ENCODE measurements at places on chromosomes 6 and 20.
A peak's percentile ranks its signal among the peaks of the same experiment; 100 is the strongest.

- DNase-seq, result no peak
Observed at GRCh38 chr6:136737374-136737844, 54.9 kb downstream of the MAP3K5 start.

DNA sequence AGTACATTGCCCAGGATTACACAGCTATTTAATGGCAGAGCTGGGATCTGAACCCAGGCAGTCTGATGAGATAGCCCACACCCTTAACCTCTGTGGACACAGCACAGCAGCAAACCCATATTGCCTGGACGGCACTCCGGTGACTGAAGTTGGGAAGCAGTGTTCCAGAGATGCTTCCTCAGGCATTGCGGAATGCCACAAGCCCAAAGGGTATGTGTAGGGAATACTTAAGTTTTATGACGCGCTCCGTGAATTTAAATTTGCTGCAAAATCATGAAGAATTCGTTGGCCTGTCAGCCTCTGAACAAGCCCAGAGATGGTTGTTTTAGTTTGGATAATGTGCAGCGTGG is 46.4 kb downstream of the PSMG4 start:
- DNase-seq, result no peak

GRCh38 chr6:16049168-16049567 is 79.7 kb upstream of the MYLIP start:
- DNase-seq, result no peak

- DNase-seq, result no peak
Observed at GRCh38 chr6:105608711-105609374, 206.0 kb upstream of the PREP start.

DNA sequence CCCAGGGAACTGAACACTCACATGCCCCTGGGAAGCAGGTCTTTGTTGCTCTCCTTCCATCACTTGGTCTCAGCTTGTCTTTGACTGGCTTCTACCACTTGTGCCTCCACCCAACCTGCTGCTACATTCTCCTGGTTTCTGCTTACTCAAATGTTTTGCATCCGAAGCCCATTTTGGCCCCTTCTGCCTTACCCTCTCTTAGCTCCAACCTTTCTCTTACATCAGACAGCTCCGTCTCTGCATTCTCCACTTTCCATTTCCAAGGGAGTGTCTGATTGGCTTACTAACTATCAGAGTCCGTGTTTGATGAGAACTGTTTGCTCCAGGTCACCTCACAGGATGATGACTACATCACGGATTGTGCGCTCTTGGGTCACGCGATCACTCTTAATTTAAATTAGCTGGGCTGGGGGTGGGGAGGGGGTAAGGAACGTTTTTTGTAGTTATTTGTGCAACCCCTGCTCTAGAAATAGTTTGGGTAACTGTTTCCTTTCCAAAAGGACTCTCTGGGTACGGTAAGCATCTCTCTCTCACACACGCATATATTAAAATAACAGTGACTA is 844 bp upstream of the ABRACL start:
- DNase-seq, result no peak

GRCh38 chr6:168724669-168725570 is 283.9 kb downstream of the SMOC2 start:
- no peak for DNase-seq

DNA sequence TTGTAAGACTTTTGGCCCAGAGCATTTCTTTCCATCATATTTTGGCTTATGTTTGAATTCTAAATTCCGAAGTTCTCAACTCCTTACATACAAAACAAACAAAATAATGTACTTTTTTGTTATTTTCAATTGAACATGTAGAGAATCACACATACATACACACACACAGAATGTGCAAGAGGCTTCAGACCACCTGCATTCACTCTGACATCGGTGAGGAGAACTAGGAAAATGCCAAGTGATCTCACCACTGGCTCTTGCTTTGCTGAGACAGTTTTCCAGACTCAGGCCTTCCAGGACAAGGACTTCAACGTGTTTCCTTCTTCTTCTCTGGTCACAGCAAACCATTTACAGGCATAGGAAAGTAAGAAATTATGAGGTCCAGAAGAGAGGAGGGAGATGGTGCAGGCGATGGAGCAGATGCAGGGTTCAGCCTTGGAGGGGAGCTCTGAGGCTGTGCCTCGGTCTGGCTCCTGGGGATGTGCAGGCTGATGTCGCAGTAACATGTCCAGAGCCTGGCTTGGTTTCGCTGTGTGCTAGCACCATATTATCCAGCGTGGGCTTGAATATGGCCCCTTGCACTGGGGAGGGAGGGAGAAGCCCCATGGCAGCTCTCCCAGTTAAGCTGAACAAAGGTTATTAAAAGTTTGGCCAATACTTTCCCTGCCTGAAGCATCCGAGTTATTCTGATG is 93.4 kb downstream of the DACT2 start:
- DNase-seq, result no peak

DNA sequence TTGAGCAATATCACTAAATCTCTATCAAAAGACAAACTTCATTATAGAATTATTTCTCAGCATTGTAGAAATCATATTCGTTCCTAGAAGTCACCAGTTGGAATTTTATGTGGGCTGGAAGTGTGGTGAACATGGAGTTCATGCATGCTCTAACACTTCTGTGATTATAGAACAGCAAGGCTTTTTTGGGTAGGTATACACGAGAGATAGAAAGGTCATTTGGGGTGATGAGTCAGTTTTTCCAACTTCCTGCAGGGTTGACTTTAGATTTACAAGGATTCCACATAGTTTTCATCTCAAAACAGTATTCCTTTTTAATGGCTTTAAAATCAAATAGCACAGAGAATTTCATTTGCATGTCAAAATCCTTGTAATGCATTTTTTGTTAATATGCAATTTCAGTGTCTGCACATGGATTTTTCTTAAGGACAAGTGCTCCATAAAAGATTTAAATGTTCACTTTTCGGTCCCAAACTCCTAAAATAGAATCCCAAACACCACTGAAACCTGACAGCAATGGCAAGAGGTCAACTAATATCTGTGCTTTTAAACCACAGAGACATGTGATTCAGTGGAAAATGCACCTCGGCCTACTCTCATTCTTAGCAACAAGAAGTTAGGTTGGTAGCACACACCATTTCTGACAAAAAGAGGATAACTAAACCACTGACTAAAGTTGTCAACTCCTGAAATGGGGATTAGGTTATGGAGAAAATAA is 211.0 kb downstream of the MOXD1 start:
- DNase-seq, result no peak

GRCh38 chr6:62284725-62285124 is 1.3 kb downstream of the KHDRBS2 start:
- DNase-seq, result no peak

- no peak for DNase-seq
Observed at GRCh38 chr6:12017263-12017662, 5.2 kb downstream of the HIVEP1 start.

DNA sequence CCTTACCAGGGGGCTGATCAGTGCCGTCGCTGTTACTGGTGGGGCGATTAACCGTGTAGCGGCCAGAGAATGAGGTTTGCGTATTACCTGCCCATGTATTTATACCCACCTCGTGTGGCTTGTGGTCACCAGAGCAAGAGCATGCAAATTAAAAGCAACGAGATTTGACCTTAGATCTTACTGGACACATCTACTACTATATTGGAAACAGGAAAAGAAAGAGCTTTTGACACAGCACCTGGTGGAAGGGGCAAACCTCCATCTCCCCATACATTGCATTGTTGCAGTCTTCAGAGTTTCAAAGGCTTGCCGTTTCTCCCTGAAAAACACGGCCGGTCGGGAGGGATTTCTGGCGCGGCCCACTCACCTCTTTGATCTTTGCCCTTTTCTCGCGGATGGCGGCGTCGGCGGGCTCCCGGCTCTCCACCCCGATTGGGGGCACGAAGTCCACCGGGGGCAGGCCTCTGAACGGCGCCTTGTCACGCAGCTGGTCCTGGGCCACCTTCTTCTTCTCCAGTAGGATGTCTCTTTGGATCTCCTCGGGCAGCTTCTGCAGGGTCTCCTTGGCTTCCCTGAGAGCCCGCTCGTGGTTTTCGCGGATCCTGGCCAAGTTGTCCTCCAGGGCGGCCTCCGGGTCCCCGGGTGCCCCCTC is 1.3 kb downstream of the MAN1A1 start:
- DNase-seq, result no peak

DNA sequence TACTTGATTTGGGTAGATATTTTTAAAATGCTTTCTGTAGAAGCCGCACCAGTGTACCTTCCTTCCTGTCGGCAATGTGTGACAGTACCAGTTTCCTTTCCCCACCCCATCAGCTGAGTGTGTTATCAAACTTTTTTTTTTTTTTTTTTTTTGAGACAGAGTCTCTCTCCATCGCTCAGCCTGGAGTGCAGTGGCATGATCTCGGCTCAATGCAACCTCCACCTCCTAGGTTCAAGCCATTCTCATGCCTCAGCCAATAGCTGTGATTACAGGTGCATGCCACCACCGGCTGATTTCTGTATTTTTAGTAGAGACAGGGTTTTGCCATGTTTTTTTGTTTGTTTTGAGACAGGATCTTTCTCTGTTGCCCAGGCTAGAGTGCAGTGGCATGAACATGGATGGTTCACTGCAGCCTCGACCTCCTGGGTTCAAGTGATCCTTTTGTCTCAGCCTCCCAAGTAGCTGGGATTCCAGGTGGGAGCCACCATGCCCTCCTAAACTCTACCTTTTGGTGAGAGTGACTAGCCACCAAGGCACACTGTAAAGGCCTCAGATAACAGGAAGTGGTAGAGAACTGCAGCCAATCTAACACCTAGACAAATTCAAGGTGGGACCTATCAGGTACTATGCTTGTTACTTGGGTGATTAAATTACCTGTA is 26.5 kb upstream of the ZBTB22 start:
- no peak for DNase-seq

DNA sequence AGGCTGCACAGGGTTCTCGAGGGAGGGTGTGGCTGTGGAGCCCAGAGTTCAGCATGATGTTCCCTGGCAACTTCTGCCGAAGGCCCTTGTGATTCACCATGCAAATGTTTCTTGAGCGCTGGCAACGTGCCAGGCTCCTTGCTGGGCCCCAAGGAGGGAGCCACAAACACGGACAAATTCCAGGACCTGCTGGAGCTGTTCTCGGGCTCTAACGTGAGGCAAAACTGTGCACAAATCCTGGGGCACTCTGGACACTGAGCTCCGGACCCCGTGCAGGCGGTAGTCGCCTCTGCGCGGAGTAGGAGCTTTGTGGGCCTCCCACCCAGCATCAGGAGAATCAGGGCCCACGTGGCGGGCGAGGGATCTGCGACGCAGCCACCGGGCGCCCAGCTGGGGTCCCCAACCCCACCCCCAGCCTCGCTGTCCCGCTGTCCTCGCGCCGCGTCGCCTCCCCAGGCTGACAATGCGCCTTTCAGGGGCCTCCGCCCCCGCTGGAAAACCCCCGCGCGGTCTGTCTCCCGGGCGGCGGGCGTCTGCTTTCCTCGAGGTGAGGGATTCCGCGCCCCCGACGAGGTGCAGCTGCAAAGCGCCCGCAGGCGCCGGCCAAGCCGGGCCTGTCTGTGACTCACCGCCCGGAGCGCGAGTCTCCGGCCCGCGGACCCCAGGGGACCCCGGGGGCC is 31.7 kb upstream of the SCUBE3 start:
- peak; percentile 51 for DNase-seq

GRCh38 chr6:89836639-89837222 is 7.1 kb downstream of the CASP8AP2 start:
- no peak for DNase-seq

DNA sequence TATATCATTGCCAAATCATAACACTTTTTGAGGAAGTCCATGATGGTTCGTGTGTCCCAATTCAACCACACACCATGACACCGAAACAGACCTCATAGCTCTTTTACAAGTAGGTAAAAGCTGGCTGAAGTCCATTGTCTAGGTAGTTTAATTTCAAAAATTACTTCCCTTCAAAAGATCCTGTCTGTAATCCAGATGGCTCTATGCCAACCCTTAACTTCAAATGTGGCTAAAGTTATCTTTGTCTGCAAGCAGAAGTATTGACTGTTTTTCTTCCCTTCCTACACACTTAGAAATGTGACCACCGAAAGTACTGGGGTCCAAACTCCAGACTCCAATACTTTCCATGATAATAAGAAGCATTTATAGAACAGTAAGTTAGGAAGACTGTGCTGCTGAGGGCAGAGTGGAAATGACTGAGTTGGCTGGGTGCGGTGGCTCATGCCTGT is 8.3 kb upstream of the TIAM2 start:
- DNase-seq, result no peak

DNA sequence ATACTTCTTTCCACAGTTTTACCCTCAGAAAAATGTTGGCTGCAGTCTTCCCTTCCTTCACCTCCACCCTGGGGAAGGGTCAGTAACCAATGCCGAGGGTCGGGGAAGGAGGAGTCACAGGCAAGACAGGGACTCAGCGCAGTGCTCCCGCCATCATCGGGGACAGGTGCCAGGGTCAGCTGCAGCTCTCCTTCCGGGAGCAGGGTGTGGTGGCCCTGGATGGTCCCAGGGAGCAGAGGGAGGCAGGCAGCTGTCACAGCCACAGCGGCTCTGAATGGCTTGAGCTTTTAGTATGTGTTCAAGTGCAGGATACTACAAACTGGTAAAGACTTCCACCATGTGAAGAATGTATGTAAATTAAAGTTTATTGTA is 26.0 kb upstream of the PI16 start:
- no peak for DNase-seq

- DNase-seq, result no peak
Observed at GRCh38 chr20:15205028-15205427, 867.6 kb upstream of the FLRT3 start.

DNA sequence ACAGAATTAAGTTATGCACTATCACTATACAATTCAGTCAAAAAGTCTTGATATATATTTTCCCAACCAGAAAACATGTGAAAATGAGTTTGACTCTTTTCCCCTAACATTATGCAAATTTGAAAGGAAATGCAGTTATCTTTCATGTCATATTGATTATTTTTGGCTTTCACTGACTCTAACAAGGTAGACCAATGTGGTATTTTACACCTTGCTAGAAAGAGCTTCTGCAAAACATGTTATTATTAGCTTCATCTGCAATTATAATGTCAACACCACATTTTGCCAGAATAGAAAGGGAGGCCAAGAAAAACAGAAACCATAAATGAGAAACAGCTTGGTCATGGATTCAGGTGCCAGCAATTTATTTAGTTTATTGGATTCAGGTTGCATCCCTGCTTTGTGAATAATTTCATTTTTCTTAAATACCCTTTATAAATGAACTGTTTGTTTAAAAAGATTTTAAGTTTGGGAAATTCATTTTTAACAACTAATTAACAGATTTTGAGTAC is 226.1 kb upstream of the GJE1 start:
- DNase-seq, result no peak

DNA sequence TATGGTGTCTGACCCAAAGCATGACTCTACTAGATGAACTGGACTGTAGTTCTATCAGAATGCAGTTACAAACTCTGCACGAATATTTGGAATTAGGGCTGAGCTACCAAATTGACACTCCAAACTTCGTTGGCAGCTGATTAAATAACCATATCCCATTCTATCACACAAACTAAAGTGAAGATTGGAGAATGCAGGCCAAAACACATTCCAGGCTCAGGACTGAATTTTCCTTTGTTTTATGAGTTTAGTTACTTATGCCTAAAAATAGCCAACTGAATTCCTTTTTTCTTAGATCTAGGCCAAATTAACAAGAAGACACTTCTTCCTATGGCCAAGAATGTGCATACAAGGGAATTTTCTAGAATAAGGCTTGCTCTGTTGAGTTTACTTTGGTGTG is 9.7 kb upstream of the KIAA0408 start:
- no peak for DNase-seq

- no peak for DNase-seq
Observed at GRCh38 chr6:52176550-52176949, 9.6 kb upstream of the IL17A start.

GRCh38 chr6:25746968-25747367 is 7.6 kb upstream of the SLC17A4 start:
- DNase-seq, result no peak

- no peak for DNase-seq
Observed at GRCh38 chr6:125050663-125051318, 88.6 kb downstream of the RNF217 start.

- no peak for DNase-seq
Observed at GRCh38 chr20:60877071-60877857, 374.8 kb upstream of the CDH4 start.

Measured in mesothelial cell of epicardium (in vitro differentiated cells).